ENCODE measurements at places on chromosomes 12 and 14.

DNA sequence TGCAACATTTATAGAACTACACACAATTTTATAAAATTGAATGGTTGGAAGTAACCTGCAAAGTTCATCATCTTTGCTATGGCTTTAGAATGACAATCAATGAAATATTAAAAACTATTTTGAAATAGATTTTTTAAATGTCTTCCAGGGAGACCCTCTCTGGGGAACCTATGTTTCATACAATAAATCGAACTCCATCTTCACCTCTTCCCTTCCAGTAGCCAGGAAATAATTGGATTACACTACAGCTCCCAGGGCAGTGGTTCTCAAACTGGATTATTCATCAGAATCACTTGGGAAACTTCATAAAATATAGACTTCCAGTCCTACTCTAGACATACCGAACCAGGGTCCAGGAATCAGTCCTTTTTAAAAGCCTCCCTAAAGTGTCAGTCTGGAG, 328.4 kb downstream of the DUSP6 start:
- no peak for DNase-seq

DNA sequence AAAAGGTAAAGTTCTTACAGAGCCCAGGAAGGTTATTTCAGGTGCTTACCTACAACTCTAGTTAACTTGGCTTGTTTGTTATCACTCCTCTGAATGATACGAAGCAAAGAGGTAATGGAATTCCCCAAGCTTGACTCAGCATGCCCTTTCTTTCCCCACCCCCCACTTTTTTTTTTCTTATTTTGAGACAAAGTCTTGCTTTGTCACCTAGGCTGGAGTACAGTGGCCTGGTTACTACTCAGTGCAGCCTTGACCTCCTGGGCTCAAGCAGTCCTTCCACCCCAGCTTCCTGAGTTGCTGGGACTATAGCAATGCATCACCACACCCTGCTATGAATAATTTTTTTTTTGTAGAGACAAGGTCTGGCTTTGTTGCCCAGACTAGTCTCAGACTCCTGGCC, 17.1 kb upstream of the YBX3 start:
- no peak for DNase-seq

GRCh38 chr14:63523735-63524426, 19.3 kb downstream of the PPP2R5E start:
- DNase-seq, result no peak

GRCh38 chr12:66345956-66346355, 43.7 kb downstream of the HELB start:
- no peak for DNase-seq

GRCh38 chr12:6987956-6988553, 17.3 kb downstream of the EMG1 start:
- DNase-seq, result no peak

GRCh38 chr14:58549105-58549757, 88.5 kb upstream of the DACT1 start:
- DNase-seq, result no peak

GRCh38 chr12:113198296-113198695, 12.8 kb downstream of the RITA1 start:
- no peak for DNase-seq

- no peak for DNase-seq
Measured at GRCh38 chr12:108418164-108418890, 79.2 kb upstream of the CMKLR1 start.

GRCh38 chr12:40515041-40515816, 177.0 kb upstream of the CNTN1 start:
- DNase-seq, result peak; percentile 21

- no peak for DNase-seq
Measured at GRCh38 chr14:96508900-96509299, 6.7 kb downstream of the PAPOLA start.

GRCh38 chr14:102154121-102154520, 14.4 kb downstream of the WDR20 start:
- no peak for DNase-seq

- DNase-seq, result no peak
Measured at GRCh38 chr12:10554228-10554755, 48.6 kb downstream of the EIF2S3B start.

Measured in suppressor macrophage treated with lipopolysaccharide for 1 hour (primary cell).